ENCODE measurements at places on chromosomes 12 and 14.
A peak's percentile ranks its signal among the peaks of the same experiment; 100 is the strongest.

GRCh38 chr12:67320614-67321295 is 51.6 kb downstream of the CAND1 start:
- DNase-seq, result no peak

DNA sequence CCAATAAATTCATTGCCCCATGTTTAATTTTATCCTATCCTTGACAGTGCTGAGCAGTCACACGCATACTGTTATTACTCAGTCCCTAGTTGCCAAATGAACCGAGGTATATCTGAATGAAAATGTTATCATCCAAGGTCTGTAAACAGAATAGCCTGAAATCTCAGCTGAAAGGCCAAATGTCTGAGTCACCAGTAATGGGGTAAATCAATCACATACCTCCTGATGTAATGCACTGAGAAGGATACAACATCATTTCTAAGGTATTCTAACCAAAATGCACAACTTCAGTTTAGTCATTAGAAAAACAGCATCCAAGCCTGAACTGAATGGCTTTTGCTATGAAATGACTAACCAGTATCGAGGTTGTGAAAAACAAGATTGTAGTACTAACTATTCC is 228.6 kb downstream of the DPF3 start:
- DNase-seq, result no peak

DNA sequence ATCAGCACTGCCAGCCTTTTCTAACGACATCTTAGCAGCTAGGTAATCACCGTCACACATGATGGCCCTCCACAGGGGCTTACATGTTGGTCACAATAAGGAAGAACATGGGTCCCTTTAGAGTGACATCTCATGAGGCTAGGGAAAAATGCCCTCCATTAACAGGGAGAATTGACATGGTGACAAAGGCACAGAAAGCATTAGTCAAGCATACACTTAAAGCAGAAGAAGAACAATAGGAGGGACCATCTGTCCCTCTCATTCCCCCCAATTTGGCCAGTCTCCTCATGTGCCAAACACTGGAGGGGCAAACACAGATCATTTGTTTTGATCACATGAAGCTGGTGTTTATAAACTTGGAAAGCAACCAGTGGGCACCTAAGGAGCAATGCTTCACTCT is 78.0 kb downstream of the GRIP1 start:
- DNase-seq, result no peak

GRCh38 chr14:74427651-74428050 is 1.6 kb upstream of the SYNDIG1L start:
- DNase-seq, result no peak

- DNase-seq, result no peak
These were observed 283.4 kb downstream of the DAD1 start for GRCh38 chr14:22305607-22306006.

DNA sequence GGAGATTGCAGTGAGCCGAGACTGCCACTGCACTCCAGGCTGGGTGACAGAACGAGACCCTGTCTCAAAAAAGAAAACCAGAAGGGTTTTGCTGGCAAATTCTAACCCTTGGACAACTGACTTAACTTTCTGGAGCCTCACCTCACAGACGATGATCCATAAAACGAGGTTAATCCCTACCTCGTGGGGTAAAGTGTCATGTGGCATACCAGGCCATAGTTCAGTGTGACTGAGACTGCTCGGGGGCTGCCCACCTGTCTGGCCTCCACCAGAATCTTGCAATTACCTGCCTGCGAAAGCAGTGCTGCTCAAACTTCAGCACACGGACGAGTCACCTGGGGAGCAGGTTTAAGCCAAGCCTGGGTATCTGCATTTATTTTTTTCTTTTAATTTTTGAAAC is 26.8 kb downstream of the P2RX4 start:
- DNase-seq, result no peak

DNA sequence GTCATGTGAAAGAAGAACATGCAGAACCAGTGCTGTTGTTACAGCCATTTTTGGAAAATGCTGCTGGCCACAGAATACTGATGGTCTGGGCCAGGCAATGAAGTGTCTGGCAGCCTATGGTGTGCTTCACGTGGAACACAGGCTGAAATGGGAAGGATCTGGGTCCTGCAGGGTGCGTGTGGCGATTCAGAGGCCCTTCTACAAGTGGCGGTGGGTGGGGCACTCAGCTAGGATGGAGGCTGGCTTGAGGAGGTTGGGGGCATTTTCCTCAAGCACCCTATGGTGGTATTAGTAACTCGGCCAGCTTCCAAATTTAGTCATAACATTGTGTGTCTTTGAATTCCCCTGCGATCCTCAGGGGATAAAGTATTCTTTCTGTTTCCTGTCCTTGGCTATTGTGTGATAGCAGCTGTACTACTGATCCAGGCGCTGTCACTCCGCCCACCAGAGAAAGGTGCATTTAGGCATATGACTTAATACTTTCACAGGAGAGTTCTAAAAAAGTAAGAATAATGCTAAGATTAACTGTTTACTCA is 9.2 kb upstream of the RAD52 start:
- DNase-seq, result no peak

DNA sequence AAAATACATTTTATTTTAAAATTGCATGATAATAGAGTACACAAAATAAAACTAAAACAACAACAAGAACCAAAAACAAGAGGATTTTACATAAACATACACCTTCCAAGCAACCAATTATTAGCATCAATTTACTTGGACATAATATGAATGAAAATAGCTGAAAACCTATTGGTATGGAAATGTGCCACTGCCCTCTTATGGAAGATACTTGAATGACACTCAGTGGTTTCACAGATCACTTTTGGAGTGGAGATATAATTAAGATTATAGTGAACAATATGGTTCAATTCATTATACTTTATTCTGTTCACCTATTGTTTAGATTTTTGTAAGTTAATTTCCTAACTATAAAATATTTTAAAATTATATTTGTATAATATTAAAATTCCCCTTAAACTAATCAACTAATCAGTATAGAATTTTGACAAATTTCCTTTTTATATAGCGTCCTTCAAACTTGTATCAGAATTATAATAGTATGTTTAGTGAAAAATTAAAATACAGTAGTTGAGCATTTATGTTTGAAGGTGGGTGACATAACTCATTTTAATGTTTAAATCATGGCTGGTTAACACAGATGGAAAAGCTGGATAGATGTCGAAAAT is 70.1 kb downstream of the SLC6A15 start:
- no peak for DNase-seq

GRCh38 chr12:89946518-89947135 is 238.0 kb upstream of the ATP2B1 start:
- no peak for DNase-seq

DNA sequence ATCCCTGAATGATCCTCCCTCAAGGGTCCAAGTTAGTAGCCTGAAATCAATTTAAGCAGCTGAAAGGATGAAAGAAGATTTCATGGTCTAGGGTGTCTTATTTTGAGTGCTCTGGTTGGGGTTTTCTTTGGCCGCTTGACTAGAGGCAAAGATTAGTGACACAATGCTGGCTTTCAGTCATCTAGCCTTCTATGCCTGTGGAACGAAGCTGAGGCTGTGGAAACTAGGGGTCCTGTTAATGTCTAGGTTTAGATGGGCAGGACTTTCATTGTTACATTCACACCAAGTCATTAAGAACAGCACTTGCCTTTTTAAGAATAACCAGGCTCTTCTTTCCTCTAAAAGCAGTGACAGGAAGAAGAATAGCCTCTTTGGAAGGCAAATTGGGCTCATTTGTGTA is 253.8 kb upstream of the E2F7 start:
- DNase-seq, result no peak

GRCh38 chr12:22598763-22599161 is 26.2 kb upstream of the ETNK1 start:
- no peak for DNase-seq

- DNase-seq, result no peak
These were observed 5.1 kb downstream of the EFS start for GRCh38 chr14:23359722-23360447.

- no peak for DNase-seq
These were observed 89.9 kb upstream of the PRICKLE1 start for GRCh38 chr12:42679466-42679865.

DNA sequence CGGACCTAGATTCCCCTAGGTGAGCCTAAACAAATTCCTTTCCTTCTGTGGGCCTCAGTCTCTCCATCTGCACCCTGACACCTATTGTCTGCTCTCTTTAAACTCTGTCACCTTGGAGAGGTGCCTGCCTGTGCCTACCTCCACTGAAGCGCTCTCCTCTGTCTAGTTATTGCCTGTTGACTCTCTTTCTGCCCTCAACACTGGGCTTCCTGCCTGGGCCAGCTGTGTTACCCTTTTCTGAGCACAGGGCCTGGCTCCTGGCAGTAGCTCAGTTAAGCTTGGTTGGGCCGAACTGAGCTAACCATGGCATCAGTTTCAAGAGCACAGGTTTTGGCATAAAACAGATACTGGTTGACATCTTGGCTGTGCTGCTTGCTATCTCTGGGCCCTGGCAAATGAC is 43.5 kb downstream of the PRMT8 start:
- DNase-seq, result no peak

DNA sequence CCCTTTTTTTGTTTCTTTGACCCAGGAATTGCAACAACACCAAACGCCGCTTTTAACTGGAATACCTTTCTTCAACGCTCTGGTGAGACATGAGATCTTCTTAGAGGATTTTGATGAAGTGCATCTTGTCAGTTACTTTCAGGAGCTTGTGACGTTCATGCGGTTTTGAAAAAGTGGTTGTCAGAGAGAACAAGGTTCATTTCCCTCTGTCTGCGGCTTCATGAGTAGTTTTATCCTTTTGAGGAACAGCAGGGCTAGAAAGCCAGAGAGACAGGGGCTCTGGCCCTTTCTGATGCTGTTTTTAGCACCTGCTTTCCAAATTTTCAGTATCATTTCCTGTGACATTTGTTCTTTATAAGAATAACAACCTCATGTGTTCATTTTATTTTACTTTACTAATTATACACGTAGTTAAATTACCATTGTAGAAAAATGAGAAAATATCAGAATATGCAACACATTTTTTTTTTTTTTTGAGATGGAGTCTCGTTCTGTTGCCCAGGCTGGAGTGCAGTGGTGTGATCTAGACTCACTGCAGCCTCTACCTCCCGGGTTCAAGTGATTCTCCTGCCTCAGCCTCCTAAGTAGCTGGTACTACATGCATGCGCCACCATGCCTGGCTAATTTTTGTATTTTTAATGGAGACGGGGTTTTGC is 61.8 kb downstream of the GLT1D1 start:
- no peak for DNase-seq

- no peak for DNase-seq
These were observed 6.8 kb upstream of the OTUB2 start for GRCh38 chr14:94019329-94019728.

DNA sequence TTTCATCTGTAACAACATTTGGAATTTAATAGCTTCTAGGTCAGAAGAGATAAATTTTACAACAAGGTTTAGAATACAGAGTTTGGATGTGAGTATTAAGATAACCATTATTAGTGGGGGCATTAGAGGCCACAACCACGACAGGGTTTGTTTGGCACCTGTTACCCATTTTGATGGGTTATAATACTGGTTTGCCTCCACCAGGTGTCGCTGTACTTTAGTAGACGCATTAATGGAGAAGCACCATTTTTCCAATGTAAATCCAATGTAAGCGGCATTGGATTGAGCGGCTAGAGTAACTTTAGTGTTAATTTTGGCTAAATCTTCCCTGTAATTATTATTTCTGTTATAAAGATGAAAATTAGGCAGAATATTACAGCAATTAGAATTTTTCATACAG is 136.2 kb downstream of the SLCO1B3 start:
- DNase-seq, result no peak

DNA sequence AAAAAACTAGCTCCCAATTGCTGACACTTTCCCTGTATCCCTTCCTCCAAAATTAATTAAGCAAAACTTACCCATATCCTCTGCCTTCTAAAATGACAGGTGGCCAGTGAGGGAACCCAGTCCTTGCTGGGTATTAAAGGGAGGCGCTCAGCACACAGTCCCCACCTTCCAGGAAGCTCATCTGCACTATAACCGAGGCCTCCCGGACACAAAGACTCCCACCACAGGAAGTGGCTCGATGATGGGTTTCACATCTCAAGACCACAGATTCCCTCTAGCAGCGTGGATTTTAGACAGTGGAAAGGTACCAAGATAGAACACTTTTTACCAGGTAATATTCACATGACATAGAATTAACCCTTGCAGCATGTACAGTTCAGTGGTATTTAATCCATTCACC is 126.8 kb upstream of the NCOR2 start:
- DNase-seq, result no peak

DNA sequence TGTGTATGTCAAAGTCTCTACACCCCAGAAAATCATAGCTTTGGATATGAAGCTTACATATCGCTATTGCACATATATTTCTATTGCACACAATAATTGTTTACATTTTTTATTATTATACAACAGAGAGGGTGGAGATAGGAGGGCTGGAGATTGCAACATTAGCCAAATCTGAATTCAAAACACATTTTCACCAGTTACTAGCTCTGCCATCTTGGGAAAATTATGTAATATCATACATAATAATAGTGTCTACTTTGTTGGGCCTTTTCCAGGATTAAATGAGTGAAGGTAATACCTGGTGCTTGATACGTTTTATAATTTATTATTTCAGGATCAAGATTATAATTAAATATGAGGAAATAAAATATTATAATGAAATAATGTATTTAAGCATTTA is 507.4 kb upstream of the TBX3 start:
- DNase-seq, result no peak

GRCh38 chr12:104782296-104782695 is 175.8 kb downstream of the SLC41A2 start:
- DNase-seq, result no peak

GRCh38 chr12:68481181-68481941 is 129.3 kb upstream of the RAP1B start:
- no peak for DNase-seq

- peak; percentile 62 for DNase-seq
These were observed 42.7 kb downstream of the DYRK4 start for GRCh38 chr12:4604684-4605193.

DNA sequence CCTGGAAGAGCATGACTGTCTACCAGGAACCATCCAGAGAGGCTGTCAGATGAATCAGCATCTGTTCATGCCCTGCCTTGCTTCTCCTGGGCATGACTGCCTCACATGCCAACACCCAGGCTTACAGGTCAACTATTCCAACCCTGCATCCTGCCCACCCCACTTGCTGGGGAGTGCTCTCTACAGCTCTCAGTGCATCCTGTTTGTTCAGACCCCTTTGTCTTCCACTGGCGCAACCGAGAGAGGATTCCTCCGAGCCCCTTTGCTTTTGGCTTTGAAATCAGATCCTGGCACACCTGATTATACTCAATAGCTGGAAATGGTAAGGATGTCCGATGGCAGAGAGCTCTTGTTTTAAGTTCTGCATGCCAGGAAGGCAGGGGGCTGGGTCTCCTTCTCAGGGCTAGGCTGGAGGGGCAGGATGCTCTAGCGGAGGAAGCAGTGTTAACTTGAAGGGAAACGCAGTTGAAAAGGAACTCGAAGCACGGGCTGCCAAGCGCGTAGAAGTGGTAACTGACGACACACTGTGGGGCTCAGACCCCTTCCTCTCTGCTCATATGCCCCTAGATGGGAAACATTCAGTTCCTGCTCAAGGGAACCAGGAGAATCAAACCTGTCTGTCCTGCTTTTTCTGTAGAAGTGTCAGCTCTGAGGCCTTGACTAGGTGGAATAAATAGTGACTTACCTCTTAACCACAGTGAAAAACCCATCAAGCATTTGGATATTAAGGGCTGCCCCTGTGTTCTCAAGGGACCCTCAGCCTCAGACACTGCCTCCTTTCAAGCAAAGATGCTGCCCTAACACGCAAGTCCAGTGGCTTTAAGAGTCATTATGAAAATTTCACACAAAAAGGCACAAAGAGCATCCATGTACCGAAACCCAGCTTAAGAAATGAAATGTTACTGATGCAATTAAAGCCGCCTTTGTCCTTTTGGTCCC is 297.5 kb downstream of the ZFP36L1 start:
- no peak for DNase-seq

GRCh38 chr12:121132601-121133481 is at the start of gene P2RX7:
Gene P2RX7 (plus strand): TSS chr12:121132876. CDS start chr12:121132971, 95 bp downstream.
- peak; percentile 5 for DNase-seq

GRCh38 chr14:22291406-22291805 is 297.6 kb downstream of the DAD1 start:
- no peak for DNase-seq

Measured in activated CD8-positive, alpha-beta memory T cell treated with anti-CD3 and anti-CD28 coated beads for 4 hours (primary cell).